T-helper 17 cell (primary cell): ENCODE measurements at places on chromosomes 4 and X.

- DNase-seq = no peak
These were observed 46.5 kb upstream of the NKAP start for GRCh38 chrX:119989905-119990555.

DNA sequence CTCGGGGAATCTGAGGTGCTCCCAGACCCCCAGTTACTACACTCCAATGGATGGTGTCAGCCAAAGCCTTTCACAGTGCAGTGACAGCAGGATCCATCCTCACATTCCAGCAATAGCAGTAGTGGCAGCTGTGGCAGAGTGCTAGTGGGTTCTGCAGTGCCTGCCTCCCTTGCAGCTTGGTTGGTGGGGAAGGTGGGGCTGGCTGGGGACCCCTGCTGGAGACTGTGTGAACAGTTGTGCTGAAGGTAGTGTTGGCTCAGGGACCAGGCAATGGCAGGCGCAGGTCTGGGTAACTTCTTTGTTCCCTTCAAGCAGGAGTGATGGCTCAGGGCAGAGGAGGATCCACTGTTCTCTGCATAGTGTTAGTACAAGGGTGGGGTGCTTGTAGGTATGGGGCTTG, 343.7 kb upstream of the TRAM1L1 start:
- no peak for DNase-seq

- no peak for DNase-seq
These were observed 740.9 kb downstream of the ARAP2 start for GRCh38 chr4:35503435-35503834.

GRCh38 chr4:136796953-136797352, 735.3 kb downstream of the PCDH18 start:
- DNase-seq = no peak

DNA sequence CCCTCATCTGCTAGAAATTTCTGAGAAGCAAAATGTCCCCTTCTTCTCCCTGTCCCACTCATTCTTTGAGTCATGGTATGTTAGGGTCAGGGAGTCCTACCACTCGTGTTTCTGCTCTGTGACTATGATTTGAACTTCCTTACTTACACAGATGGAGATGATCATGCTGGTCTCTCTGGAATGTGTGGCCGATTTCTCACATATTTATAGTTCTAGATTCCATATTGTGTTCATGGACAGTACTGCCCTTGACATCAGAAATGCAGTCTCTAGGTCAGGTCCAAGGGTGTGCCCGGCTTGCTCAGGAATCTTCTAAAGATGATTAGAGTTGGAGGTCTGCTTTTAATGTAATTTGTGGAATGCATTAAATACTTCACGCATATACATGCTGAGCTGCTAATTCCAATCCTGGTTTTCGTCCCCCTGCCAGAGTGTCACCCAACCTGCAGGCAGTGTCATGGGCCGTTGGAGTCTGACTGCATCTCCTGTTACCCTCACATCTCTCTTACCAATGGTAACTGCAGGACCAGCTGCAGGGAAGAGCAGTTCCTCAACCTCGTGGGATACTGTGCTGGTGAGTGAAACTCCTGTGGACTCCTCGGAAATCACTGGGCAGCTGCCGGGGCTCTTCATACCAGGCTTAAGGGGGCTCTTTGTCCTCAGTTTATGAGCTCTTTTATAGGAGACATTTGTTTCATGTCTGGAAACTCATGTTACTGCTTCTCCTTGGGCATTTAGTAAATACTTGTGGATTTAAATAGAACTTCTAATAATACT, 214.1 kb upstream of the ANXA3 start:
- no peak for DNase-seq
